ENCODE measurements at places on chromosomes 2 and 18.

GRCh38 chr2:227888289-227888688 lies 16.9 kb downstream of the DAW1 start:
- no peak for DNase-seq

- DNase-seq: no peak
Measured at GRCh38 chr2:160581035-160581434, 87.4 kb upstream of the RBMS1 start.

DNA sequence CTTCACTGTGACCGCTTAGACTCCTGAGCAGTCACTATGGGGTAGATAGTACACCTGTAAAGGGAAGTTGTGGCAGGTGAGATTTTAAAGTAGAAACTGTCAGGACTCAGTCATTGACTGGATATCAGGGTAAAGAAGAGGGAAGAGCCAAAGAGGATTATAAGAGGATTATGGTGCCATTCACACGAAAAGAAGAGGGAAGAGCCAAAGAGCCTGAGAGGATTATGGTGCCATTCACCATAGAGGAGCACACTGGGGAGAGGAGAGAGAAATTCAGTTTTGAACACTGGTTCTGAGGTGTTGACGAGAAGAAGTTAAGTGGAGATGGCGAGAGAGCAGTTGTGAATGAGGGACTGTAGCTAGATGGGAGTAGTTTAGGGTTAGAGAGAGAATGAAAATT lies 16.9 kb upstream of the KCNJ13 start:
- no peak for DNase-seq

GRCh38 chr2:176128982-176129796 lies at the start of gene HOXD8:
HOXD8 (plus strand) TSS chr2:176129705; CDS start chr2:176130367, 662 bp downstream.
- no peak for DNase-seq

GRCh38 chr18:27860701-27861107 lies 316.2 kb downstream of the CDH2 start:
- DNase-seq: no peak

DNA sequence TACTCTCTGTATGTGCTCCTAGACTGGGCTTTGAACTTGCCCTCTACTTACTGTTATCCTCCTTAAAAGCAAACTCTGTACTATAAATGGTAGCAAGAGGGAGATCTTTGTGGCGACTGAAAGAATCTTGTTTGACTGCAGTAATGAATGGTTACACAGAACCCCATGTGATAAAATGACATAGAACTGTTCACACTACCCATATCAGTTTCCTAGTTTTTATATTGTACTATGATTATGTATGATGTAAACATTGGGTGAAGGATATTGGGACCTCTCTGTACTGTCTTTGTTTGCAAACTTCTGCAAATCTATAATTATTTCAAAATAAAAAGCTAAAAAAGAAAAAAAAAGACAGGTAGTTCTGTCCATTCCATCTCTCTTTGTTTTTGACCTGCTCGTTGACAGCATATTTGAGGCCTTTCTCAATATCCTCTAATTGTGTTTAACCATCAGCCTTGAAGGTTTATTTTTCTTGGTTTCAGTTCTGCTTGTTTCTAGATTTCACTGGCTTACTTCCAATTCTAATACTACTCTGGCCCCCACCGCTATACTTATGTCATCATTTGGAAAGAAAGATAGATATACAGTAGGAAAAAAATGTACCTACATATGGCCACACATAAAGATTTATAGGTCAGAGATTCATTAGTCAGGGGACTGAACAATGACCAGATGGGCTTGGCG lies 79.2 kb upstream of the MYO3B start:
- DNase-seq: no peak

DNA sequence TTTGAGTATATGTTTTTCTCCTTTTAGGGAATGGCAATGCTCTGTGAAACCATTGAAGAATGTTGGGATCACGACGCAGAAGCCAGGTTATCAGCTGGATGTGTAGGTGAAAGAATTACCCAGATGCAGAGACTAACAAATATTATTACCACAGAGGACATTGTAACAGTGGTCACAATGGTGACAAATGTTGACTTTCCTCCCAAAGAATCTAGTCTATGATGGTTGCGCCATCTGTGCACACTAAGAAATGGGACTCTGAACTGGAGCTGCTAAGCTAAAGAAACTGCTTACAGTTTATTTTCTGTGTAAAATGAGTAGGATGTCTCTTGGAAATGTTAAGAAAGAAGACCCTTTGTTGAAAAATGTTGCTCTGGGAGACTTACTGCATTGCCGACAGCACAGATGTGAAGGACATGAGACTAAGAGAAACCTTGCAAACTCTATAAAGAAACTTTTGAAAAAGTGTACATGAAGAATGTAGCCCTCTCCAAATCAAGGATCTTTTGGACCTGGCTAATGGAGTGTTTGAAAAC lies 82.3 kb downstream of the ACVR2A start:
- DNase-seq: no peak

DNA sequence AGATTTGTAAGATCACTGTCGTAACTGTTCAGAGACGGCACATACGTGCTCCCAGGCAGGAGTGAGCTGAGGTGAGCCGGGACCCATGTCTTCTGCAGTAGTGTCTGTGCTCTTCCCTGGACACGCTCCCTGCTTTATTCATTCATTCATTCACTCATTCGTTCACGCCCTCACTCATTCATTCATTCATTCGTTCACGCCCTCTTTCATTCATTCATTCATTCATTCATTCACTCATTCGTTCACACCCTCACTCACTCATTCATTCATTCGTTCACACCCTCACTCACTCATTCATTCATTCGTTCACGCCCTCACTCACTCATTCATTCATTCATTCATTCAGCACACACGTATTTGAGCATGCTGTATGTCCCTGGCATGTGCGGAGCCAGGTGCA lies 207.0 kb downstream of the GLI2 start:
- no peak for DNase-seq

Data from activated CD4-positive, alpha-beta T cell treated with anti-CD3 and anti-CD28 coated beads for 48 hours (primary cell).